ENCODE measurements at places on chromosomes 5 and 9. TPM values are rescaled to one million over a fixed set of nuclear protein-coding genes. Genes with fewer than 3 reads are reported as not detected.

DNA sequence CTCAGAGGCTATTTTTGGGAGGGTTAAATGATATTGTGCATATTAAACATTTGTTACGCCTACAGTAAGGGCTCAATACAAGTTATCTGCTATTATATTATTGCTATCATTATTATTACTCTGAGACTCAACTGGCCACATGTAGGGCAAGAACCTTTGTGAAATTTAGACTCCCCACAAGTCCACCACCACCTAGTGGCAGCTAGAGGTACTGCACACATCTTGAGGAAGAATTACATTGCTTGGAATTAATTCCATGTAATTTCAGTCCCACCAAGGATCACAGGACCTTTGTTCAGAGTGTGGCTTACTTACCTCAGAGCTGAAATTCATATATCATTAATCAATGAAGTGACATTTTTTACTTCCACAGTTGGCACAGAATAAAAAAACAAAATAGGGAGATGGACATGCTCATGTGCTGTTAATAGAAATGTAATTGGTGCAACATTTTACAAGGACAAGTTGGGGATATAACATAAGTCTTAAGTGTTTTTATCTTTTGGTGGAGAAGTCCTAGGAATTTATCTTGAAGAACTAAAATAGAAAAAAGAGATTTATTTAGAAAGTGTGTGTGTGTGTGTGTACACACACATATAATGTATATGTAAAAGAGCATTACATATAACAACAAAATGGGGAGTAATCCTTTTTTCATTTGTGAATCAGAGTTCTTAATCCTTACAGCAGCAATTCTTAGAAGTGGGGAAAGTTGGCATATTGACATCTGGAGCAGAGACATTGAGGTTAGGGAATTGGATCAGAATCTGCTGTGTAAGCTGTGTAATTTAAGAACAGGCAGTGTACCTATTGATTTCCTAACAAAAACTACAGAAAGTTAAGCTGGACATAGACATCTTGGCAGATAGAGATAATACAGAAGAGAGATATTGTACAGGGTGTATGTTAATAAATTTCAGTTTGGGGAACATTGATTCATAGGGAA, 11.2 kb downstream of the MSANTD3 start:
- no peak overlapping the region for H3K4me3 ChIP-seq
- H3K27ac ChIP-seq: no peak overlapping the region

- H3K27ac ChIP-seq: no peak overlapping the region
- no peaks in the 10 kb centered on the region for H3K4me1 ChIP-seq
- no peaks in the 10 kb centered on the region for H3K36me3 ChIP-seq
- DNase-seq: no peak
Observed at GRCh38 chr5:165057145-165057544, 1551.7 kb downstream of the MAT2B start.

Gene PNPLA7
- polyA plus RNA-seq: 30.8 TPM

- no peaks in the 10 kb centered on the region for H3K27me3 ChIP-seq
- H3K4me1 ChIP-seq: no peaks in the 10 kb centered on the region
- H3K4me3 ChIP-seq: no peak overlapping the region
- H3K27ac ChIP-seq: no peak overlapping the region
Observed at GRCh38 chr5:103602438-103602837, 39.8 kb upstream of the NUDT12 start.

DNA sequence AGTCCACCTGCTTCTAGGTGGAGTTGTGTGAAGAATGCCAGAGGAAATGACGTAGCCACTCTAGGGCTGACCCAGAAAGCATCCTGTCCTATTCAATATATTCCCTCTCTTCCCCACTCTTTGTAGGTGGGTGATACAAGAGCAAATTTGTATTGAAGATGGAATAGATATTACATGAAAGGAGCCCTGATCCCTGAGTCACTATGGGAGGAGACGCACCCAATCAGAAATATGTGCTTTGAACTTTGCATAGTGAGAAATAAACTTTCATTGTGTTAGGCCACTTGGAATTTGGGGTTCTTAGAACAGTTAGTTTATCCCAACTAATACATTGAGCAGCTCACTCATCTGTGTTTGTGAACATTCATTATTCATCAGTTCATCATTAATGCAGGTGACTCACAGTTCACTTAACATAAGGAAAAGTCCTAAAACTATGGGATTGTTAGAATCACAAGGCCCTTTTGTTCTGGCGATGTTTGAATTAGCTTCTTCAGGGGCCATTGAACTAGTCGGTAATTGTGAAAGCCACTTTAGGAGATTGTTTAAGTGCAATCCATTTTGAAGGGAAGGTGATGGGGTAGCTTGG, 26.9 kb upstream of the NTRK2 start:
- no peaks in the 10 kb centered on the region for H3K4me1 ChIP-seq
- DNase-seq: no peak
- H3K27ac ChIP-seq: no peak overlapping the region
- no peaks in the 10 kb centered on the region for H3K36me3 ChIP-seq

Gene PCDHB16
- polyA plus RNA-seq: not detected

- no peaks in the 10 kb centered on the region for H3K36me3 ChIP-seq
- peak within 1 kb of the TSS; percentile 39 for H3K4me3 ChIP-seq
- peak; percentile 52 for DNase-seq
- peaks cover 25% of the 10 kb centered on the region for H3K27me3 ChIP-seq
Observed at GRCh38 chr5:115816226-115817081, at the start of gene CDO1. CDO1 (minus strand) TSS chr5:115816659; CDS start chr5:115816397, 262 bp downstream.
